ENCODE measurements at places on chromosomes 6 and 20. TPM values are rescaled to one million over a fixed set of nuclear protein-coding genes. Genes with fewer than 3 reads are reported as not detected.
A peak's percentile ranks its signal among the peaks of the same experiment; 100 is the strongest.

- peak; percentile 10 for DNase-seq
- H3K27ac ChIP-seq: no peak overlapping the region
- peaks cover 10% of the 10 kb centered on the region for H3K27me3 ChIP-seq
Observed at GRCh38 chr20:19903168-19903811, 113.9 kb upstream of the NAA20 start.

- H3K27ac ChIP-seq: no peak overlapping the region
- H3K36me3 ChIP-seq: no peaks in the 10 kb centered on the region
- H3K27me3 ChIP-seq: peaks cover 12% of the 10 kb centered on the region
- no peak for DNase-seq
Observed at GRCh38 chr6:18362058-18362561, 25.0 kb upstream of the RNF144B start.

DNA sequence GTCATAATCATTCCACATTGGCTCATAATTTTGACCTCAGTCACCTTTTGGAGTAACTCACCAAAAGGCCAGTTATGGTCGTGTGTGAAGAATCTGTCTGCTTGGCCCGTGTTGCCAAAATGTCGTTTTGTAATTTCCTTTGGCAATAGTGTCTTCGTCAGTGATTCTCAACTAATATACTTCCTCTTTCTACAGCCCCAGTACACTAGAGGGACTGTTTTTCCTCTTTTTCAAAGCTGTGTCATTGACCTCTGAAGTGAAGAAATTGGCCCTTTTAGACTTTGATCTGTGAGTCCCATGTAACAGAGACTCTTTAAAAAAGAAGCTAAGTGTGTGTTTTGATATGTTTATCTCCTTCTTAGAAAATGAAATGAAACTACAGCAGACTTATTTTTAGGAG, 5.2 kb downstream of the FOXO3 start:
- H3K36me3 ChIP-seq: peaks cover 37% of the 10 kb centered on the region
- peaks cover 68% of the 10 kb centered on the region for H3K4me1 ChIP-seq
- H3K27me3 ChIP-seq: peaks cover 11% of the 10 kb centered on the region
- no peak overlapping the region for H3K4me3 ChIP-seq

DNA sequence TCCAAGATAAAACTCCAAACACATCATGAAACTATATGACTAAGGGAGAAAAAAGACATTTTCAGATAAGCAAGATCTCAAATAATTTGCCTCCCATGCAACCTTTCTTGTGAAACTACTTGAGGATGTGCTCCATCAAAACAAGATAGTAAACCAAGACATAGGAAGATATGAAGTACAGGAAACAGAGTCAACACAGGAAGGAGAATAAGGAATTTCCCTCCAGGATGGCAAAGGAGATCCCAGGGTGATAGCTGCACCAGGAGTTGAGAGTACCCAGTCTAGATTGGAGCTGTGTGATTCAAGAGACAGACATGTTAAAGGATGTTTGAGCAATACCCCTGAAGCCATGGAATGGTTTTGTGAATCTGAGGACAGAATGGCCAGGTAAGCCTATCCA, 15.3 kb downstream of the IL17A start:
- peaks cover 17% of the 10 kb centered on the region for H3K36me3 ChIP-seq
- peaks cover 17% of the 10 kb centered on the region for H3K4me1 ChIP-seq
- DNase-seq: no peak
- H3K4me3 ChIP-seq: no peak overlapping the region
- H3K27me3 ChIP-seq: peaks cover 28% of the 10 kb centered on the region

GRCh38 chr6:93974332-93974731, 555.0 kb upstream of the EPHA7 start:
- no peak overlapping the region for H3K4me3 ChIP-seq
- H3K36me3 ChIP-seq: no peaks in the 10 kb centered on the region
- no peaks in the 10 kb centered on the region for H3K4me1 ChIP-seq
- no peak overlapping the region for H3K27ac ChIP-seq

GRCh38 chr6:43275801-43276576, 22.1 kb upstream of the SLC22A7 start:
- peaks cover 15% of the 10 kb centered on the region for H3K27me3 ChIP-seq
- H3K36me3 ChIP-seq: no peaks in the 10 kb centered on the region
- peaks cover 16% of the 10 kb centered on the region for H3K4me1 ChIP-seq
- DNase-seq: peak; percentile 59

DNA sequence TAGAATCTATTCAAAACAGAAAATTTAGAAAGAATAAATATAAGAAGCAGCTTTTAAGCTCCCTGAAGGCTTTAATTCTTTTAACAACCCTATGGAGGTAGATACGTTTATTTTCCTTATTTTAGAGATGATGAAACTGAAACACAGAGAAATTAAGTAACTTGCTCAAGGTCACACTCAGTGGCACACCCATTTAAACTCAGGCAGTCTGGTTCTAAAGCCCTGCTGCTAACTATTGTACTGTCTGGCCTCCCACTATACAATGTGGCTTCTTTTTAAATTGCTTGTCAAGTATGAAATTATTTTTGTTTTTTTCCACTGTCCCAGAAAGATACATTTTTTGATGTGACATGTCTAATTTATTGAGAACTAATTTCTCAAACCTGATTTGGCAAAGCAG, 55.7 kb downstream of the FAM217A start:
- no peak for DNase-seq
- peak overlapping the region; percentile 97 for H3K27ac ChIP-seq
- no peaks in the 10 kb centered on the region for H3K27me3 ChIP-seq

DNA sequence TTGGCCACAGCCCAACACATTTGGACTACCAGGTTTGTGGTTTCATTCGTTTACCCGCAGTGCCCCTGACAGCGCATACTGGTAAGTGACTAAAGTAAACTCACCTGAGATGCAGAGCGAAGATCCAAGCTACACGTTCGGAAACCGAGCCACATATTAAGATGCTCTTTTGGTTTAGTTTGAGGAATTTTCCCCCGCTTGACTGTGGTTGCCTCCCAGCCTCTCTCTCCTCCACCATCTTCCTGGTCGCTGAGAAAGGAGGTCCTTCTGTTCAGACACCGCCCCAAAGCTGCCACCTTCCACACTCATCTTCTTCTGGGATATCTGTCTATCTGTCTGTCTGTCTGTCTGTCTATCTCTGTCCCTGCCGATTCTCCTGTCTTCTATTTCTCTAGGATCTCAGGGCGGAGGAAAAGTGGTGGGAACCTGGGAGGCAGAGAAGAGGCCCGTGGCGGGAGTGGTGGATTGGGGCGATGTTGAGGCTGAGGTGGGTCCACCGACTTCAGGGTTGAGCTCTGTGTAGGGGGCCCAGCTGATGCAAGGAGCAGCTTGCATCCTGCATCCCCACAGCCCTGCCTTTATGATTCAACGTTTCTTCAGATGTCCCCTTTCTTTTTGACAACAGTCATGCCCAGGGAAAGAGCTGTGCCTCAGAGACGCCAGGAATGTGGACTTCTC, 196.9 kb upstream of the ZNF184 start:
- H3K27me3 ChIP-seq: peaks cover 75% of the 10 kb centered on the region
- H3K36me3 ChIP-seq: peaks cover 2% of the 10 kb centered on the region
- peak overlapping the region; percentile 56 for H3K4me3 ChIP-seq
- no peak overlapping the region for H3K27ac ChIP-seq

DNA sequence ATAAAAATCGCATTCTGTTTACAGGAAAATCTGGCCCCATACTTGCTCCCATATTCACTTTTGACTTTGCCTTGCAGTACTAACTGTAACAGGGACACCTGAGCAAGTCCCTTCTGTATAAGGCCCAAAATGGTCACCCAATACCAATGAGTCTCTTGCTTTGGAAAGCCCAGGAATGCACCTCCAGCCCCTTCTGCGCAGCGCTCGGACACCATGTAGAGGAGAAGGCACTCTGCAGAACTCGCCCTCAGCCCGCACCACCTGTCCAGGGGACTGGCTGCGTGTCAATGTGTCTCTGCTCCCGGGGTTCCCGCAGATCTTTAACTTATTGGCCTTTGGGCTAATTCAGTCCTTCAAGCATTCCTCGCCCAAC, 746 bp upstream of the PRND start:
- no peak overlapping the region for H3K27ac ChIP-seq
- H3K4me1 ChIP-seq: peaks cover 7% of the 10 kb centered on the region
- DNase-seq: no peak
- H3K36me3 ChIP-seq: no peaks in the 10 kb centered on the region

DNA sequence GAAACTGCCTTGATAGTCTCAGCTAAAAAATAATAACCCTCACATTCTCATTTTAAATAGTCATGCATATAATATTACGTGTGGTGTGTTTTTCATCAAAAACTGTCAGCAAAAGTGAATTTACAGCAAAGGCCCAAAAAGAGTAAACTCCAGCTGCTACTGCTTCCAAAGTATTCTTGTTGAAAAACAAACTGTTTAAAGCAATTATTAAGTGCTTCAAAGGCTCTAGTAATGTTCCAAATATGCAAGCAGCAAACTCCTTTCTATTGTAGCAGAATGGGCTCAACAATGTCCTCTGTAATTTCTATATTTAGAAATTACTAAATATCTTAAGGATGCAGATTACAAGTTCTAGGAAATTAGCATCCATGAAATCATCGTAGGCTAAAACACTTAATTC, 280.0 kb upstream of the TBX18 start:
- H3K4me3 ChIP-seq: no peak overlapping the region
- H3K36me3 ChIP-seq: no peaks in the 10 kb centered on the region

LRRC73 gene
- total RNA-seq: 0.18 TPM

MCHR2 gene
- total RNA-seq: not detected

CST4 gene
- total RNA-seq: not detected

ARHGAP18 gene
- total RNA-seq: 6.8 TPM

SOX18 gene
- total RNA-seq: not detected
